Thoracic aorta (tissue), 2 donors: ENCODE measurements at places on chromosomes 11 and 22. TPM values are rescaled to one million over a fixed set of nuclear protein-coding genes. Genes with fewer than 3 reads are reported as not detected.

DNA sequence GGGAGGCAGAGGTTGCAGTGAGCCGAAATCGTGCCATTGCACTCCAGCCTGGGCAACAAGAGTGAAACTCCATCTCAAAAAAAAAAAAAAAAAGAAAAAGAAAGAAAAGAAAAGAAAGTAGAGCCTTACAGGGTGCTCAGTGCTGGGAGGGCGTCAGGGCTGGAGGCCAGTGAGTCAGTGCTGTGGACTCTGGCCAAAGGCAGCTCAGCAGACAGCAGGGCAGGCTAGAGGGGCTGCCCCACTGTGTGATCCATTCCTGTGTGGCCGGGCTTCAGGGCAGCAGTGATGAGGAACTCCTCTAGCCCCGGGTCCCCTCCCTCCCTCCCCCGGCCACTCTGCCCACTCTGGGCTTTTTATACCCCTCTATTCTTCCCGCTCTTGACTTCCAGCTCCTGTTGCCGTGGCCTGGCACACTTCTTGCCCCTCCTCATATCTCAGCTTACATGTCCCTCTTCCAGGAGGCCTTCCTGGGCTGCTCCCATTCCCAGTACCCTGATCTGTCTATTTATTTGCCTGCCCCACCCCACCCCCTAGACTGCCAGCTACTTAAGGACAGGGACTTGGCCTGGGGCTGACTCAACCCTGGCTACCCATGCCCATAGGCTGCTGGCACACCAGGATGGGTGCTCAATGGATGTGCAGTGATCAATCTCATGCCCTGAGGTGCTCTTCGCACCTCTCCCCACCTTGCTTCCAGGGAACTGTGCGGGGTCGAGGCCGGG lies 10.1 kb downstream of the SYT12 start:
- H3K4me1 ChIP-seq: peaks cover 13% of the 10 kb centered on the region
- peak; percentile 41 for DNase-seq
- no peaks in the 10 kb centered on the region for H3K27me3 ChIP-seq
- H3K4me3 ChIP-seq: no peak overlapping the region

- no peak for DNase-seq
- H3K4me3 ChIP-seq: no peak overlapping the region
- H3K36me3 ChIP-seq: no peaks in the 10 kb centered on the region
- H3K27ac ChIP-seq: no peak overlapping the region
- H3K4me1 ChIP-seq: no peaks in the 10 kb centered on the region
Observed at GRCh38 chr11:72573072-72573854, 101.0 kb downstream of the PDE2A start.

The OR5P2 gene
- total RNA-seq: 1.2 TPM

- H3K27me3 ChIP-seq: no peaks in the 10 kb centered on the region
- H3K36me3 ChIP-seq: no peaks in the 10 kb centered on the region
- no peak for DNase-seq
Observed at GRCh38 chr22:46764140-46764680, 1.8 kb downstream of the TBC1D22A start.

DNA sequence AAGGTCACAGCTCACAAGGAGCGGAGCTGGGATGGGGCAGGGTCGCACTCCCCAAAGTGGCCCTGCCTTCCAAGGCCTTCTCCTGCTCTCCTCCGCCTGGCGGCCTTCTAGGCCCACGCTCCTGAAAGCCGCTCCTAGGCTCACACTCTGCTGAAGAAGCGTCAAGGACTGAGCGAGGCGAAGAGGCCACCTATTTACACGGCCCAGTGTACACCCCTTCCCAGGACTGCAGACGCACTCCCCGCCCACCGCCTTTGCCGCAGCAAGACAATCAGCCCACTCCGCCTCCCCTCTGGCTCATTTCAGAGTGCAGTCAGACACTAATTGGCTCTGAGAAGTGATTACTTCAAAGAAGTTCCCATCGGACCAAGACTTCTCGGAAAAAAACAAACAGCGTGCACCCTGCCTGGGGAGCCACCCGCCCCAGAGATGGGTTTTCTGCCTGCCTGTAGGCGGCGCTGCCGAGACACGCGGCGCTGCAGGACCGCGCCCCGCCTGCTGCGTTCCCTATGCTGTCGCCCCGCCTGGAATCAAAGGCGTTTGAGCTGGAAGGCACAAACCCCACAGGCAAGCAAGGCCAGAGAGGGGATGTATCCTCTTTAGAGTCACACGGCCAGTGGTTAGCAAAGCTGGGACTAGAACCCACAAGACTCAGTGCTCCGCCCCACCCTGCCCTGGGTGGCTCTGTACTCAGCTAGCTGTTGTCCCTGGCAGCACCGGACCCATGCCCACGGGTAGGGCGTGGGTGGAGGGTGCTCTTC lies 414.8 kb downstream of the BUD13 start:
- no peaks in the 10 kb centered on the region for H3K36me3 ChIP-seq
- DNase-seq: no peak
- no peak overlapping the region for H3K4me3 ChIP-seq

The GAL gene
- total RNA-seq: not detected

The MADD gene
- total RNA-seq: 74.3 TPM

The OSM gene
- 3.5 TPM for total RNA-seq

GRCh38 chr11:58837707-58838388 lies 6.7 kb downstream of the GLYATL2 start:
- no peaks in the 10 kb centered on the region for H3K4me1 ChIP-seq
- H3K27me3 ChIP-seq: no peaks in the 10 kb centered on the region
- no peak overlapping the region for H3K4me3 ChIP-seq
- no peaks in the 10 kb centered on the region for H3K36me3 ChIP-seq
- H3K27ac ChIP-seq: no peak overlapping the region

The MMP27 gene
- not detected for total RNA-seq

The TCP11L1 gene
- total RNA-seq: 62.7 TPM

The RAPSN gene
- not detected for total RNA-seq

- H3K36me3 ChIP-seq: no peaks in the 10 kb centered on the region
- H3K27me3 ChIP-seq: no peaks in the 10 kb centered on the region
- no peak overlapping the region for H3K27ac ChIP-seq
- no peak overlapping the region for H3K4me3 ChIP-seq
- no peak for DNase-seq
Observed at GRCh38 chr11:96319898-96320656, 22.9 kb downstream of the MAML2 start.

The NEFH gene
- total RNA-seq: 0.85 TPM

The POTEH gene
- total RNA-seq: not detected

DNA sequence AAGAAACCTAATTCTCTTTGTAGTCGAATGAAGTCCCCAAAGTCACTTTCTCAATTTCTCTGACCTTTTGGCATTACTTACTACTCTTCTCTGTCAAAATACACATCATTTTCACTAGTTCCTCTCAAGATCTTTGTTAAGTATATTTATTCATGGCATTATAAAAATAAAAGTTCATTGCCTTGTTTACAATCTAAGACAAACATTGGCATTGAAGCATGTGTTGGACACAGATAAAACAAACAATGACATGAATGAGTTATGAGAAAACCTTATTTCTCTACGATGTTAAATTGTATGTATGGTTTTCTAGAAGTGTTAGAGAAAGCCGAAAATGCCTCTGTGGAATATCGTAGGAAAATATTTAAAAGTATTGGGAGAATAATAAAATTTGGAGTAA lies 8.6 kb upstream of the OR51G1 start:
- H3K4me3 ChIP-seq: no peak overlapping the region
- H3K36me3 ChIP-seq: no peaks in the 10 kb centered on the region
- no peak overlapping the region for H3K27ac ChIP-seq
- no peak for DNase-seq
- no peaks in the 10 kb centered on the region for H3K27me3 ChIP-seq
- H3K4me1 ChIP-seq: no peaks in the 10 kb centered on the region

The OR52N4 gene
- total RNA-seq: not detected
